ENCODE measurements at places on chromosomes 1 and 21.

- DNase-seq: no peak
These were observed 48.1 kb upstream of the FOXO6 start for GRCh38 chr1:41312991-41313645.

DNA sequence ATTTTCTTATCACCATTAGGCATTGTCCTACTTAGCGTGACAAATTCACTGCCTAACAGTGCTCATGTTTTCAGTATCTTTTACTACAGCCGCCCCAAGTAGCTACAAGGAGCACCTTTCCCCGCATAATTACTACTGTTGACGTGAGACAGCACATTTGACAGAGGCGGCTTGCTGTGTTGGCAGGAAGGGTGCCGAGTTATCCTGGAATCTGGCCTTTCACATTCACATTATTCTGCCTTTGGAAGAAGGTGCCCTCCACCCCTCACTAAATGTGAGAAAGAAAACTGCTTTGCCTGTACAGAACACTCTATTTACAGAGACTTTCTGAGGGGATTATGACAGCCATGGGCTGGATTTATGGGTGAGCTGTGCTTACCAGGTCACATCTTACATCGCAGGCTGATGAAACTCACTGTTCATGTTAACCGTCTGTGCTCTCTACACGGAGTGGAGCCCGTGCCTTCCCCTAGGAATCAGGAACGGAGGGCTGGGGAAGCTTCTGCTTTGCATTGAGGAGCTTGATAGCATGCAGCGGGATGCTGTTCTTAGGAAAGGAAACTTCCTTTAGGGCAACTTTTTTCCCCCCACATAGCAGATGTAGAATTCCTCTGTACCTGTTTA is 148.0 kb upstream of the ZRANB2 start:
- no peak for DNase-seq

DNA sequence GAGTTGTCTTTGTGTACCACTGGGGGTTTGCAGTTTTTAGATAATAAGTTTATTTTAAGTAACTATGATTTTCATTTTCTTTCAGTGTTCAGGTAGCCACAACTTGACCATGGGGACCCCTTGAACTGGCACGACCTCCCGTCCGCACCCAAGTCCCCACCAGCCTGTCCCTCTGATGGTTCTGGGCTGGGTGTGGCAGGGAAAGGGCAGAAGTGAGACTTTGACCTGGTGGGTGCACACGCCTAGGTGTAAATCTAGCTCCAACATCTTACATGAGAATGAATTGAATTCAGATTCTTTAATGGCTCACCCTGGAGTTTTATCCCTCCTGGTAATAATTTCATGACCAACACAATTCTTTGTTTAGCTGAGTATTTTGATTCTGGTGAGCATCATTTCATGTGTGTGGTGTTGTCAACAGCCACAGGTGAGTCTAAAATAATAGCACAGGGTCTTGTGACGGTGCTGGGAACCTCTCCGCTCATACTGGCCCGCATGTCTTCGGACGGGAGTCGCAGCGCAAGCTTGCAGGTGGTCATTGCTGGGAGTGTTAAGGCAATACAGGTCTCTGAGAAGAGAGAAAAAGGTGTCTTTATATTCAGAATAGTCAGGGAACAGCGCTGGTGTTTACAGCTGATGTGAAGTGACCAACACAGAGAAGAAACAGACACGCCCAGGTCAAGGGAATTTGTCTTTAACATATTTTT is 50.8 kb upstream of the POFUT2 start:
- no peak for DNase-seq

DNA sequence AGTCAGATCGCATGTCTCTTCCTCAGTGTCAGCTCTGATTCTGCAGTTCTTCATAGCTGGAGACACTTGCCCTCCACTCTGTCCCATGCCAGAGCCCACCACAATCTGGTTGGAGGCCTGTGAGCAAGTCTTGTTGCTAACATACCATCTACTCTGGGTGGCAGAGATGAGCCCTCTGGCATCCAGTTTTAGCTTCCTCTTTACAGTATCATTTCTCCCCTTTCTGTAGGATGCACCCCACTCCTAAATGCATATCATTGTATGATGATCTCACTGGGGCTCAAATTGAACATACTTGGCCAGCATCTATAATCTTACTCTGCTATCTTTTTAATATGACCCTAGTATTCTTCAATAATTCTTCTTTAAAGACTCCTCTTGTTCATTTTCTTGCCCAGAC is 16.9 kb downstream of the PCNX2 start:
- DNase-seq: no peak

- DNase-seq: peak; percentile 73
These were observed 31.6 kb upstream of the UBE2U start for GRCh38 chr1:64171797-64172281.

DNA sequence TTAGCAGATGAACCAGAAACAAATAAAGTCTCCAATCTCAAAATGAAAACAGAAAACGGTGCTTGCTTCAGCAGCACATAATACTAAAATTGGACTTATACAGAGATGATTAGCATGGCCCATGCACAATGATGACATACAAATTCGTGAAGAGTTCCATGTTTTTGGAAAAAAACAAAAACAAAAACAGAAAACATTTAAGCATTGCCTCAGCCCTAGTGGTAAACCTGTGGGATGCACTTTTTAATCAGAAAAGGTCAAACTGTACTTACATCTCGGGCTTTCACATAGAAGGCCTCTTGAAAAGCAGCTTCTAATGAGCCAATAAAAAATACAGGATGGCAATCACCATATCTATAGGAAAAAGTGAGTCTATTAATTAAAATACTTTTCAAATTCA is 159.1 kb upstream of the DMRTA2 start:
- no peak for DNase-seq

DNA sequence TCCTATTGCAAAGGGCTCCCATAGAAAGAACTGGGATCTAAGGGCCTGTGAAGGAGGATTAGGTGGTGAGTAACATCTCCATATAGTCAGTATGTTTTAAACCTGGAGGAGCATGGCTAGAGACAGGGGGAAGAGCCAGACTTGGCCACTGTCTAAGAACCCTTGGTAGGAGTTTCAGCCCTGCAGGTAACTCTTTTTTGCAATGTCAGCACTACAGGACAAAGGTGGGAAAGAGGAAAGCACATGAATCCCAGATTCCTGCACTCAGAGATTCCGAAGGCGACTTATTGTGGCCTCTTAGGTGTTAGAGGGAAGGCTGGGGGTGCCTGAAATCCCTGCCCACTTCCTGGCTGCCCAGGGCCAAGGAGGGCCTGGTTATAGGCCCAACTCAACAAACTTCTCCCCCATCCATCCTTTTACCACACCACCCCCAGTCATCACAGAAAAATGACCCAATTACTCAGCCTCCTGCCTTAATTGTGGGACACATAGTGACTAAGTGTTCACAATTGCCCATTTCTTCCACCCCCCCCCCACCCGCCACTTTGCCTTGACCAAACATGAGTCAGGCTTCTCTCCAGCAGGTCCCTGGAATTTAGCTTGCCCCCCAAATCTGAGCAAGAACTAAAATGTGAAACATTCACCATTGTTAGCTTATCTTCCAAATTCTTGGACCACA is 1.9 kb upstream of the NTNG1 start:
- DNase-seq: no peak

DNA sequence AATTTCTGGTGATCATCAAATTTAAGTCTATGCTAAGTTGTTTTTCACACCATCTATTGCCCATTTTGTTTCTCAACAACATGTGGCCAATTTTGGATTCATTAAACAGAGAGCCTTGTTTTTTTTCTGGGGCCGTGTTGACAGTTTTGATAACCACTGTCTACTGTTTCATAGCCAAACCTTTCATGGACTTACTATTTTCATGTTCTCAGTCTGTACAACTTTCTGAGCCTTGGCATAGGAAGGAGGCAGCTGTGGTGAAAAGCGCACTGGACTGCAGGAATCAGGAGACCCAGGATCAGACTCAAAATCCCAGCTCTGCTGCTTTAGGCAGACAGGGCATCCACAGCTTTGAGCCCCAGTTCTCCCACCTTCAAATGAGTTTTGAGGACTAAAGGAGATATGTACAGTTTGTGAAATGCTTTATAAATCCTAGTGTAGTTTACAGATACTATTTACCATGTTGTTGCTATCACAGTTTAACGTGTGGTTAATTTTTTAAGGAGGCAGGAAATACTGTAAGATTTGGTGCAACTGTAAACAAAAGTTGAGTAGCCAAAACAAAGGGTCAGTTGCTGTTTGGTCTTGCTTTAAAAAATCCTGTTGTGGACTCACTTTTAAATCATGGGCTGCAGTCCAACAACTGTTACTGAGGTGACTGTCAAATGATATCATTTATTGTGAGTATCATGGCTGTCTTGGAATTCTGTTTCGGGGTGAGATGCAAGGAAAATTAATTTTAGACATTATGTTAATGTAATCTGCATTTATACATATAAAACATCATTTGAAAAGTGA is 2.9 kb downstream of the MACO1 start:
- DNase-seq: no peak

DNA sequence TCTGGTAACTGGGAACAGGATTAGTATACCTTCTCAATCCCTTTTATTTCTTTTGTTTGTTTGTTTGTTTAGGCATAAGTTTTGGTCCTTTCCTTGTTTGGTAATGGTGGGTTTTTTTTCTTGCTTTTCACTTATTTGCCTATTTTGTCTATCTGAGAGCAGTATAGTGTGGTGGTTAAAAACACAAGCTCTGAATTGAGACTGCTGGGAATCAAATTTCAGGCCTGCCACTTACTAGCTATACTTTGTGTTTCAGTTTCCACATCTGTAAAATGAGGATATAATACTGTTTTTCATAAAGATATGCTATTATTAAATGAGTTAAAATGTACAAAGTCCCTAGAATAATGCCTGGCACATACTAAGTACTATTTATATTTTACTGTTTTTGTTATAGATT is 81.6 kb upstream of the IVNS1ABP start:
- DNase-seq: no peak

- DNase-seq: no peak
These were observed 10.1 kb upstream of the MATN1 start for GRCh38 chr1:30733493-30733892.

DNA sequence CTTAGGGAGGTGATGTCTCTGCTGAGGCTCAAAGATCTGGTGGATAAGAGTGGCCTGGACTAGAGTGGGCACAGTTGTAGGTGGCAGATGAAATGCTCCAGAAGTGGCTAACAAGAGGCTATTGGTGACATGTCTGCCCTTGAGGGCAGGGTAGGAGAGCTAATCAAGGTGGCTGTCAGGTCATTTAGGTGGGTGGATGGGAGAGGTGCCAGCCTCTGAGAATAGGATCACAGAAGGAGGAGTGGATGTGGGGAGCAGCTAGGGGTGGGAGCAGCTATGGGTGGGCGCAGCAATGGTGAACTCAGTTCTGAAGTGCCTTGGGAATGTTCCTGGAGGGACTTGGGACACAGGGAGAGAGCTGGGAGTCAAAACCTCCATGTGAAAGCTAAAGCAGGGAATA is 142.0 kb upstream of the GRIK3 start:
- no peak for DNase-seq

- peak; percentile 61 for DNase-seq
These were observed 98.0 kb upstream of the DUSP10 start for GRCh38 chr1:221839782-221840395.

GRCh38 chr21:35603494-35603893 is 456.8 kb downstream of the SETD4 start:
- no peak for DNase-seq

DNA sequence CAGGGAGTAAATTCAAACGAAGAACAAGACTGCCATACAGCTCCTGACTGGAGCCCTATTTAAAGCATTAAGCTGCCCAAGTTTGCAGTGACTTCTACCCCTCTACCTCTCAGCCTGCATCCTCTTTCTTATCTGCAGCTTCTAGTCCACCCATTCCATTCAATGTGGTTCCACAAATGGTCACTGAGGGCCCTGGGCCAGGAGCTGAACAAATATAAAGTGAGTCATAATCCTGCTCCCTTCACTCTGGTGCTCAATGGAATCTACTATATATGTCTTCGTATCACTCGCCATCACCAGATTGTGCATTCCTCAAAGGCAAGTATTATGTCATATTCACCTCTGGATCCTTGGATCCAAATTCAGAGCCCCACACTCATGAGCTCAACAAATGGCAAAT is 398.7 kb downstream of the BRINP2 start:
- DNase-seq: peak; percentile 76

- DNase-seq: no peak
These were observed 134.7 kb upstream of the TNR start for GRCh38 chr1:175877939-175878737.

GRCh38 chr1:19621274-19621950 is 22.7 kb upstream of the NBL1 start:
- no peak for DNase-seq

Measured in fibroblast of lung (primary cell).